Hippocampal formation (tissue), 2 donors: ENCODE measurements at places on chromosomes 4 and X.

- no peak for DNase-seq
Measured at GRCh38 chr4:76592460-76592859, 157.4 kb downstream of the SHROOM3 start.

- DNase-seq = no peak
Measured at GRCh38 chrX:131067216-131067615, 9.1 kb downstream of the ARHGAP36 start.

- DNase-seq = no peak
Measured at GRCh38 chrX:110322603-110323002, 4.7 kb upstream of the AMMECR1 start.

- DNase-seq = no peak
Measured at GRCh38 chr4:76957004-76957738, 7.6 kb downstream of the SEPTIN11 start.

DNA sequence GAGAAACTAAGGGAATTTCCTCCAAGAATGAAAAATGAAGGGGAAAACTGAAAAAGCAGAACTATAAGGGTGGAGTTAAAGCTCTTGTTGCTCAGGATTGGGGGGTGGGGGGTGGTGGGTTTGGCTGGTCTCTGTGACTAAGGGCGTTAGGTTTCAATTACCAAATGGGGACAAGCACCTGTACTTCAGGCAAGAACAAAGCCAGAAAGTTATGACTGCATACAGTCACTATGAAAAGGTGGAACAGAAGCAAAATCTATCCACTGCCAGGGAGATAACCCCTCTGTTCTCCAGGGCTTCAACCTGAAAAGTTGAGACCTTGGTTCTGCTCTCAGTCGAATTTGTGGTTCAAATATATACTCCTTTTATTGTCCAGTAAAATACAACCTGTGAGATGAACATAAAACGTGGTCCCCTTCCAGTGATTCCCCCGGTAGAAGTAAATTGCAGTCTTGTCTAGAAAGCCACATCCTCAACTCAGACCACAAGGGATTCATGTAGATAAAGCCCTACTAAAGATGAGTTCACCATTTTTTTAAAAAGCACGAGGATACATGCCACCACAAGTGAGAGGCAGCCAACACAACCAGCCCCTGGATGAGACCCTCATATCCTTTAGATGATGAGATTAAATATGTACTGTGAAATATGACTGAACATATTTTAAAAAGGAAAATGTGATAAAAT, 257.1 kb upstream of the RPS6KA3 start:
- DNase-seq = no peak

DNA sequence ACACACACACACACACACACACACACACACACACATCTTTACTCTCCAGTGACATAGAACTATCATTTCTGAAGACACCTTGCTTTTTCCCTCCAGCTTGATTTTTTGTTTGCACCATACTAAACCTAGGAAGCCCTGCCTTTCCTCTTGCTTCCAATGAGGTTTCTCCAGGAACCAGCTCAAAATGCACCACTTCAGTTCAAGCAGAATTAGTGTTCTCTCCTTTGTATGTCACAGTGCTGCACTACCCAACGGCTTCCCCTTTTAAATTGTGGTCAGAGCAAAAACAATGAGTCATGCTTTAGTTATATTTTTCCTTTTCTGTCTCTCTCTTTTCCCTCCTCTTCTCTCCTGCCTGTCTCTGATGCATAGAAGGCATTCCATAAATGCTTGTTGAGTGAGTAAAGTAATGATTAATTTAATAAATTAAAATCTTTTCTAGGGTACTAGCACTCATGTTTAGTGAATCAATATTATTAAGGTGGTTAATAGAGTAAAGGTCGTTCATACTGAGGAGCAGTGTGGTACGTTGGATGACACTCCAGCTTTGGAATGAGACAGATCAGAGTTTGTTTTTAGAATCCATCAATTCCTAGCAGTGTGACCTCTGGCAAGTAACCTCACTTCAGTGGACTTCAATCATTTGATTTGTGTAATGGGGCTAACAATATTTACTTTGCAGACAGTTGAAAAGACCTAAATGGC, 5.9 kb downstream of the RTL3 start:
- no peak for DNase-seq

- no peak for DNase-seq
Measured at GRCh38 chrX:94676285-94676684, 1002.3 kb downstream of the FAM133A start.

- no peak for DNase-seq
Measured at GRCh38 chr4:163201358-163201757, 34.7 kb upstream of the NAF1 start.

DNA sequence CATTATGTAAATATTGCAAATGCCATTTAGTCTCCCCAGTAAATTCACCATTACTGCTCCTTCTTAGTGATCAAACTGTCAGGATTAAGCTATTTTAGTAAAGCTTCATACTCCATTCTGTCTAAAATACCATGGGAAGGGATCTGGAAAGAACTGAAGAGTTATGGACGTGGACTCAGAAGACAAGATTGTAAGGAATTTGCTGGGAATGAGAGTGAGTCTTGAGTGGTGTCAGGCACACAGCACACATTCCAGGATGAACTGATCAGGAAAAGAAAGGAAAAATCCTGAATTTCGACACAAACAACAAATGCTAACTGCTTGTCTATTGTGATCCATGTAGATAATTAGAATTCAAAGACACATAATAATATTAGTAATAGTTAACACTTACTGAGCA, 311.0 kb downstream of the CENPC start:
- no peak for DNase-seq

GRCh38 chr4:68447201-68447600, at the start of gene TMPRSS11E:
TMPRSS11E (plus strand) TSS chr4:68447463; CDS start chr4:68447513, 50 bp downstream.
- DNase-seq = no peak

DNA sequence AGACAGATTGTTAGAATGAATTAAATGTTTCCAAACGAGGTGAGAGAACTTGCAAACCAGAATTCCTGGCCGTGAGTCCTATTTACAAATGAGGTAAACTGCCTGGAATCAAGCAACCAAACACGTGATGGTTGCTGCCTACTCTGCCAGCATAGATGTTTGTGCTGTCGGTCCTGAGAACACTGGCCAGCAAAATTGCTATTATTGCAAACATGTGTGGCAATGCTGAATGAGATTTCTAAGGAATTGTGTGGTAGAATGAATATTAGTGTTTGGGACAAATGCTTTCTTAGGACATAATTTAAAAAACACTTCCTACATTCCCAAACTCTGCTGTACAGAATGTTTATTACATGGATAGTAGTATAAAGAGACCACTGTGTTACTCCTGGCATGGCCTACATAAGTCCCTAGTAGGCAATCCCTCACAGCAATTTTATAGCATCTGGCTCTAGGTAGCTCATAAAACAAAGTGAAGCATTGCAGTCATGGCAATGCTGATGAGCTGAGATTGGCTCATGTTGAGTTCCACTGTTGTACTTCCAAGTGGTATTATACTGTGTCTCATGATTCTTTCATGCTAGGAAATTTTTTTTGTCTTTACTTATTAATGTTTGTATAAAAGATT, 605.2 kb upstream of the EPHA5 start:
- peak; percentile 5 for DNase-seq

DNA sequence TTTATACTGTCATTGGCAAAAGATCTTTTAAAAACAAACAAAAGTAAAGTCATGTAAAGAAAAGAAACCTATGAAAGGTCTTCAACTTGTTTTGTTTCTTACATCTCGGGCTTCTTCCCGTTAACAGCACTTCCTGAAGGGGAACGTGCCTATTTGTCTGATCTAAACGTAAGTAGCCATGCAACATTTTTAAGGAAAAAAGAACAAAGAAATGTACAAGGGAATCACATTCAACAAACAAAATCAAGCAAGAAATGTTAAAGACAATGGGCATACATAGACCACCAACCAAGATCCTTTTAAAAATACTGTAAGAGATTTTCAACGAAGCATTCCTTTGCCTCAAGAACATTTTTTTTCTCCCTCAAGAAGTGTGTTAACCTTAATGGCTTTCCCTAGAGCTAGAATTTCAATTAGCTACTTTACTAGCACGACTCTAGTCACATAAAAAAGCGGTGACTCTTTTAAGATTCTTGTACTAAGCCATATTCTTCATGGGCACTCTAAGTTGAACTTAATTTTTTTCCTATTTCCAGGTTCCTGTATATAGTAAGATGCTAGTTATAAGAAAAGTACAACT, 112.0 kb upstream of the TTC29 start:
- DNase-seq = no peak

DNA sequence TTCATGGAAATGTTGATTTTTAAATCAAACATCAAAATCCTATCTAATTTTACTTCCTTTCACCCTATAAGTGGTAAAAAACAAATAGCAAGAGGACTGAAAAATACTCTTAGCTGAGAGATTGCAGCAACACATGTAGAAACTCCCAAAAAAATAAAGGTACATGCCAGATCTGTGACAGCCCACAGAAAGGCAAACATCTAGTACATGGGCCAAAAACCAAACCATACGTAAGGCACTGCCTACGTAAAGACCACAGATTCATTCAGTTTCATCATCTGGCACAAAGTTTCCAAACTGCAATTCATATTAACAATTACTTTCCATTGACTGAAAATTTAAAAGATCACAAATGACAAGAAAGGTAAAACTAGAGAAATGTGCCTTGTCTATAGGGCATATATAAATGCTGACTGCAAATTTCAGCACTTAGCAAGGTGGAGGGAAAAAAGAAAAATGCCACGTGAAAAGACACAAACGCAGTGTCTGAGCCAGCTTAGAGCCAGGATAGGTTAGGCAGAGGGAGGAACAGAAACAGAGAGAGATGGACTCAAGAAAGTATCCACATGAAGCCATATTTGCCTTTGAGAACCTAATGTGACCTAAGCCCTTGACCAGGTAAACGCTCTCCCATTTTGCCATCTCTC, 88.1 kb downstream of the TSPAN5 start:
- DNase-seq = no peak

DNA sequence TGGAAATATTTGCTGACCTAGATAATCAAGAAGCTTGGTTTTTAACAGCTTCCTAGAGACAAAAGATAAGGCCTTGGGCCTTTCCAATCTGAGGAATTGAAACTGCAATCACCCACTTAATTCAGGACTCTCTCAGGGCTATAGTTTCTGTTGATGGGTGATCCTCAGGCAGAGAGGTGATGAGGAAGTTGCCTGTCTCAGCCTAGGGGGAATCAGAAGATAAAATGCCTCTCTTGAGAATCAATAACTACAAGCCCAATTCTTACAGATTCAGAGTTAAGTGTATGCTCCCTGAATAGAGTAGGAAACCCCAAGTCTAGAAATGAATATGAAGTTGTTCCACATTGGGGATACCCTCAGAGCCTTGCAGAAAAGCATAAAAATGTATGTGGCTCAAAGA, 45.5 kb downstream of the NFKB1 start:
- DNase-seq = no peak

- no peak for DNase-seq
Measured at GRCh38 chr4:105306158-105306781, 159.6 kb downstream of the TET2 start.

GRCh38 chr4:5052204-5052702, 973 bp downstream of the STK32B start:
- no peak for DNase-seq

GRCh38 chr4:17817027-17817426, 6.2 kb downstream of the NCAPG start:
- DNase-seq = no peak

- DNase-seq = no peak
Measured at GRCh38 chr4:15677507-15677988, 4.1 kb upstream of the FAM200B start.

- DNase-seq = no peak
Measured at GRCh38 chr4:152935143-152935542, 980 bp upstream of the FHDC1 start.

DNA sequence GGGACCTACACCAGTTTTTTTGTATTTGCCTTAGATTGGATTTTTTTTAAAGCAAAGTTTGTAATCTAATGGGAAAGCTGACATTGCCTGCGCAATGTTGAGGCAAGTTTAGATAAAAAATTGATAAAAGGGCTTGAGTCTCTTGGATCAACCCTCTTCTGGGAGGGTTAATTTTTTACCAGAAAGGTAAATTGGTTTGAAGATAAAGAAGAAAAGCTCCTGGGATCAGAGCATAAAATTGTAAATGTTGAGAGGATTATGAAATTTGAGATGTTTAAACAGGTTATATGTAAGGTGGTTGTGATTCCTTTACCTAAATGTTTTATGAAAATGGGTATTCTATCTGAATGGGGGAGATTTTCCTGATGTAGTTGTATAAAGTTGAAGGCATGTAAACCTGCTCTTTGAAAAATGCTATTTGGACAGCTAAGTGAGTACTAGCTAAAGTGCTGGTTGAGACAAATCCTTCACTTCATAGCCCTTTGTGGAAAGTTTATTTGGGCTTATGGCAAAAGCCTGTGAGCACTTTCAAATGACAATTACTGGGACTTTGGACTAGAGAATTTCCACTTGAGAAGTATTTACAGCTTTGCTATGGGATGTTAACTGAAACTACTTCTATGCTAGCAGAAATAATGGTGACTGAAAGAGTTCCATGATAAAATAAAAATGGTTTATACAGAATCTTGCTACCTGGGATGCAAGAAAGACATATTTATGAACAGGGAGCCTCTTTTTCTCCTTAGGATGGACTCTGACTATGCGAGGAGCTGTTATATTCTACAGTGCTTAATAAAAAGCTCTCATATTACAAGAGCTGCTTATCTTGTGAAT, 56.2 kb downstream of the UGT2B10 start:
- DNase-seq = no peak

DNA sequence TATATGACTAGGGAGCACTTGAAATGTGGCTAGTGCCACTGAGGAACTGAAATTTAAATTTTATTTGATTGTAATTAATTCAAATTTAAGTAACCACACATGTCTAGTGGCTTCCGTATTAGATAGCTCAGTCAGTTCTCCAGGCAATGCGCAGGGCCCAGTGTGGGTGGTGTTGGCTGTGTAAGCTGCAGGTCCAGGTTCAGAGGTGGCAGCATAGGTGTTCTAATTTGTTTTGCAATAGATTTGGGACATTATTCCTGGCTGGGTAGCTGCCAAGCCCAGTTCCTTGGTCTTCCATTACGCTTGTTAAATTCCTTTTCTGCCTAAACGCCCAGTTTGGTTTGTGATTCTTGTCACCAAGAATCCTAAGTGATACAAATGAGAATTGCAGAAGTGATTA, 79.5 kb downstream of the FAM184B start:
- no peak for DNase-seq

- no peak for DNase-seq
Measured at GRCh38 chr4:138410266-138410665, 168.1 kb upstream of the SLC7A11 start.

DNA sequence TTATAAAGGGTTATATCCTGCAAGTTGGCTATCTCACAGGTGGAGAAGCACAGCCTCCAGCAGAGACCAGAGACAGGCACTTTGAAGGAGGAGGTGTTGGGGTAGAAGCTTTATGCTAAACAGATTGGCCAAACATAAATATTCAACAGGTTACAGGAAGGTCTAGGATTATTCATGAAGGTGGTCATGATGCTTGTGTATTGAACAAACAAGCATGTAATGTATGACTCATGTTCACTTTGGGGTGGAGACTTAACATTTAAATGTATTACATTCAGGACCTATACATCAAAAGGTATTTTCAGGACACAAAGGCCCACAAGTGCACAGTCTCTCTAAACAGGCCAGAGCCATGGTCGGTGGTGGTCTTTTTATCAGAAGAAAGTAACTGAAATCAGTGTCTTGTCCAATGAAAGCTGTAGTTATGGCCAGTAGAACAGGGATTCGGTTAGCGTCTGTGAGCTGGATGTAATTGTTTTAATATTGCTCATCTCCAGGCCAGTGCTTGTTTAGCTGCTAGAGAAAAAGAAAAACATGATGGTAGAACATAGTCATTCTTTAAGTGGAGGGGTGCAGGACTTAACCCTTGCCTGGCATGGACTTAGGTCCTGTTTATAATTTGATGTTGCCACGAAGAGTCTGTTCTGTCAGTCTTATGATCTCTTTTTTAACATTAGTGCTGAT, 555.2 kb upstream of the PCDH10 start:
- no peak for DNase-seq

GRCh38 chr4:108361446-108361820, 192.7 kb upstream of the LEF1 start:
- no peak for DNase-seq
